ENCODE measurements at places on chromosomes 11 and 22. TPM values are rescaled to one million over a fixed set of nuclear protein-coding genes. Genes with fewer than 3 reads are reported as not detected.
A peak's percentile ranks its signal among the peaks of the same experiment; 100 is the strongest.

DNA sequence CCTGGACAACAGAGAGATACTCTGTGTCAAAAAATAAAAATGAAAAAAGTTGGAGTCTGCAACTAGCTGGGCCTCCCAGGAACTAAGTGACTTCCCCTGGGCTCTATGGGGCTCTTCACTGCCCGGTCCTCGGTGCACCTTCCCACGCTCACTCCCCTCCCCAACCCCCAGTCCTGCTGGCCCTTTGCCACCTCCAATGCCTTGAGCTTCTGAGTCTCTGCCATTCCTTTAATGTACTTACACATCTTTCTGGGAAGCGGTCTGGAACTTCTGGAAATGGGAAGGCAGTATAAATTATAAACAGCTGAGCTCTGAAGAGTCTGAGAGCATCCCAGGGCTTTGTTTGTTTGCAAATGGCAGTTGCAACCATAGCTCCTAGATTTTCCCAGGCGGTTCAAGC is 5.9 kb upstream of the BATF2 start:
- DNase-seq = no peak

DNA sequence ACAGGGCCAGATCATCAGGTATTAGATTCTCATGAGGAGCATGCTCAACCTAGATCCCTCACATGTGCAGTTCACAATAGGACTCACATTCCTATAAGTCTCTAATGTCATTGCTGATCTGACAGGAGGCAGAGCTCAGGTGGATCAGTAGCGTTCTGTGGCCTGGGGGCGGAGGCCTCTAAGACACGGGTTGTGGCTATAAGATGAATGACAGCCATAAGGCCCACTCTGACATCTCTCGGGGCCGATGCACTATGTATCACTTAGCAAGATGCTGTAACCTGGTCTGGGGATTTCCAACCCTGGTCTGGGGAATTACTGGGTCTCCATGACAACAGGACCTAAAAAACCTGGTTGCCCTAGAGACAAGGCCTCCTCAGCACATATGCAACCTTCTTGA is 932.7 kb downstream of the TBC1D22A start:
- no peak for DNase-seq

MS4A4E gene
- not detected for total RNA-seq

DNA sequence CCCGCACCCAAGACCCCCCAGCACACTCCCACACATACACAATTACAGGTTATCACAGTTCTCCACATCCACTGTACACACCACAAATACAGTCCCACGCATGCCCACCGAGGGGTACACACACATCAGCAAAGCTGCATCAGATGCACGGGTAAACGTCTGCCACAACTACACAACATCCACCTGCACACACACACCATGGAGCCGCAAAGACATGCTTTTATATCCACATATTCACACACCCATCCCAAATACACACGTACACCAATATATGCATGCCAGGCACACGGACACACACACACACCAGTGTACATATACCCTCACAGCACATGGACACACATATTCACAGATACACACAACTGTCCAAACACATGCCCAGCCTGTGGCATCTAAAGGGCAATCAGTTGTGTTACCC is 5.4 kb upstream of the KCNJ4 start:
- no peak for DNase-seq

PEX16 gene
- total RNA-seq = 43.5 TPM

GLB1L3 gene
- not detected for total RNA-seq

GRCh38 chr11:108994887-108995286 is 330.0 kb downstream of the DDX10 start:
- no peak for DNase-seq

GRCh38 chr11:65872586-65873317 is at the start of gene EFEMP2:
Gene EFEMP2 (minus strand): TSS chr11:65872800. CDS start chr11:65872354, 446 bp downstream.
- DNase-seq = no peak

DNA sequence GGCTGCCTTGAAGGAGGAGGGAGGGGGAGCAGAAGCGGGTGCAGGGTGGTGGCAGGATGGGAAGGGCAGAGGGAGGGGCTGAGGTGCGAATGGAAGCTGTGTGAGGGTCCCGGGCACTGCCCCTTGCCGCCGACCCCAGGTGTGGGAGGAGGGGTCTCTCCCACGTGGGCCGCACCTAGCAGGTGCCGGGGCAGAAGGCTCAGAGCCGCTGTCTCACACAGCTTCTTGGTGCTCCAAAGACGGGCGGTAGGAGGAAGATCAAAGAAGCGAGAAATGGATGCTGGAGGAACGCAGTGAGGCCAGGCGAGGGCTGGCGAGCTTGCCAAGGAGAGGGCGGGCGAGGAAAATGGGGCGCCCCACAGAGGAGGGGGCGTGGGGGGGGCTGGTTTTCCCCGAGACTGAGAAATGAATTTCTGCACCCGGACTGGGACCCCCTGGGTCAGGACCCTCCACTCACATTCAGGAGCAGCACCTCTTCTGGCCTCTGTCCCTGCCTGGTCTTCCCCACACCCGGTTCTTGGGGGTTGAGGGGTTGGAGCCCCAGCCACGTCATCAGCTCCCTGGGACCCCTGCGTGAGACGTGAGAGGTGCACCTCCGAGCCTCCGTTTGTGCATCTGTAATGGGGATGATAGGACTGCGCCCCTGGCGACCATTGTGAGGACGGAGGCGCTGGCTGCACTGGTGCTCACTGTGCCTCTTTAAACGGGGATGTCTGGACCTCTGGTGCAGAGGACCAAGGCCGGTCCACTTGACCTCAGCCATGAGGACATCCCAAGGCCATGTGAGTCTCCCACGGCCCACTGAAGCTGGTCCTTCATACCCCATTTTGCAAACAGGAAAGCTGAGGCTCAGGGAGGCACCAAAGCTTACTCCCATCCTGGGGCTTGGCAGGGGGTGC is 16.8 kb downstream of the LSP1 start:
- DNase-seq = no peak

DNA sequence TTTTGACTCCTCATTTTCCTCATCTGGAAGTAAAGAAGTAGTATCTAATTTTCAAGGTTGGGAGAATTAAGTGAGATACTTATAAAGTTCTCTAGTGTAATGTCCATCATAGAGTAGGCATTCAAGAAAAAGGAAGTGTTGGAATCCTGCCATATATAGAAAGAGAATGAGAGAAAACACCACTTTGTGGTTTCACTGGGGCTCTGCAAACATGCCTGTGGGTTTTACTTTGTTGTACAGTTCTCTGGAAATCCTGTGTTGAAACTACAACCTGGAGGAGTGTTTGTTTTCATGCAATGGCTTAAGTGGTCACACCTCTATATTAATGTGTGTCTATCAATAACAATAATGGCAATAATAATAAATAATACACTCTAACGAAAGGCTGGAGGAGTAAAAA is 741.7 kb downstream of the NELL1 start:
- DNase-seq = no peak

GTSE1 gene
- 26.4 TPM for total RNA-seq

GRCh38 chr11:129620237-129621104 is 195.2 kb upstream of the TMEM45B start:
- DNase-seq = peak; percentile 69

- peak; percentile 93 for DNase-seq
Measured at GRCh38 chr11:67629386-67630227, at the start of gene NUDT8. Gene NUDT8 (minus strand): TSS chr11:67629937. CDS start chr11:67629911, 26 bp downstream.

GRCh38 chr11:30509364-30509763 is 76.8 kb downstream of the MPPED2 start:
- DNase-seq = no peak

- DNase-seq = peak; percentile 28
Measured at GRCh38 chr22:27918341-27919221, 475 bp downstream of the PITPNB start.

DNA sequence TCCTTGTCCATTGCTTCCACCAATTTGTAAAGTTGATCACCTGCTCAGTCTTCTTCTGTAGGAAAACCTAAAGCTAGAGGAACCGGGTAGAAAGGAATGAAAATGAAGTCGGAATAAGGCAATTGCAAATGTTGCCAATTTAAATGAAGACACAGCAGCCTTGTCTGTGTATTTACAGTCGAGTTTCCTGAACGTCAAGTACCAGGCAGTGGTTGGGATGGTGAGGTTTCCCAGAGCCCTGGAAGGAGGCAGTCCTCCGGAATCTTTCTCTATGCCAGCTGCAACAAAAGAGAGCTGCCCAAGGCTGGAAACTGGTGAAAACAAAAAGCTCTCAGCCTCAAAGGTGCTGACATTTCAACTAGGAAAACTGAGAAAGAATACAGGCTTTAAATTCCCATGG is 17.7 kb downstream of the MAJIN start:
- no peak for DNase-seq

DNA sequence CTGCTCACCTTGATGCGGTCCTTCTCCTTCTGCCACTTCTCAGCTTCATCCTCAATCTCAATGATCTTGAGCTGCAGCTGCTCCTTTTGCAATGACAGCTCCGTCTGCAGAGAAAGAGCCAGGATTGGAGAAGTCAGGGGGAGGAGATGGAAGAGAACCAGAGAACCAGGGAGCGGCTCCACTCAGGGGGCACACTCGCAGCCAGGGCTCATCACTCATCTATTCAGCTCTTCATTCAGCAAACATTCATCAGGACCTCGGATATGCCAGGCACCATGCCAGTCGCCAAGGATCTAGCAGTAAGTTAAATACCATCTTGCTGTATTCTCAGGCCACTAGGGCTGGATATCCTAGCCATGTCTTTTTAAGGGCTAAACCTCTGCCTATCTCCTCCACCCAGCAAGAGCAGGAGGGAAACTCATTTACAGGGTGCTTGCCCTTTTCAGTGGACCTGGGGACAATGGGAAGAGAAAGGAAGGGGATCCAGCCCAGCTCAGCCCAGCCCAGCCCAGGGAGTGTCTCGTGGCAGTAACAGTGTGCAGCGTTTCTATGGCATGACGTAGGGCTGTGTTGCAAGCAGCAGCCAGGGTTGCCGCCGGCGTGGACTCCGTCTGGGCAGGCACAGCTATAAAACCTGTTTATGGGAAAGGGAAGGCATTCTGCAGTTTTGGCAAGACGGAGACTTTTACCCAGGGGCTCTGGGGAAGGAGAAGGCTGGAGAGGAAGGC is 9.4 kb downstream of the TRIM29 start:
- peak; percentile 90 for DNase-seq

DNA sequence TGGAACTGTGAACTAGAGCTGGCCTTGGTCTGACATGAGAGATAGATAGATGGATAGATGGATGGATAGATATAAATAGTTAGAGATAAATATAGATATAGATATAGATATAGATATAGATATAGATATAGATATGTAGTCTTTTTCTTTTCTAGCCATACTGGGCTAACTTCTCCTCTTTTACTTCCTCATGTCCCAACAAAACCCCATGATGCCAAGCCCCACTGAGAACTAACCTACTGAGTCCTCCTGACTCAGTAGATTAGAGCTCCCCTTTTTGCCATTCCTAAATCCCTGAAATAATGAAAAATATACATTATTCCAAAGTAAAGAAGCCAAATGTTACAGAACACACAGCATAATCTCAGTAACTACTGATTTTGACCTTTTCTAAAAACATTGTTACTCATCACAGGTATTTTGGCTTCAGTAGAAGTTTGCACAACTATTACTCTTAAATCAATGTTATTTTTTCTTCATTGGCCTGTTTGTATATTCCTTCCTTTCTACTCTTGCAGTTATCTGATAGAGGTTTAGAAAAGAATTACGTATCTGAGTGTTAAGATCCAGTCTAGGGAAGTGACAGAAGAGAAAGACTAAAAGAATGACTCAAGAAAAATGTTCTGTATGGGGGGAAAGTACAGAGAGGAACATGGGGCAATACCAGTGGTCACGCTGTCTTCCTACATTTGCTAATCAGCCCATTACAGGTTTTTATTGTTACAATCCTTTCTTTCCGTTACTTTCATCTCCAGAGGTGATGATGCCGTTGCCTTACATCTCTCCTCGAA is 6.0 kb upstream of the OR10D3 start:
- no peak for DNase-seq

DNA sequence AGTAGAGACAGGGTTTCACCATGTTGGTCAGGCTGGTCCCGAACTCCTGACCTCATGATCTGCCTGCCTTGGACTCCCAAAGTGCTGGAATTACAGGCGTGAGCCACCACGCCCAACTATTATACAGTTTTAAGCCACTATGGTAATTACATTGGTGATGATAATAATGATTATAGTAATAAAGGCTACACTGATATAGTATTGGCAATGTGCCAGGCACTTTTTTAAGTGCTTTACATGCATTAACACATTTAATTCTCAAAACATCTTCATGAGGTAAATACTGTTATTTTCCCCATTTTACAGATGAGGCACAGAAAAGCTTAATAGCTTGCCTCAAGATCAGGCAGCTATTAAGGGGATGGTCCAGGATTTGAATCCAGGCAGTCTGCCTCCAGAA is 222.5 kb downstream of the SOX6 start:
- no peak for DNase-seq

DNA sequence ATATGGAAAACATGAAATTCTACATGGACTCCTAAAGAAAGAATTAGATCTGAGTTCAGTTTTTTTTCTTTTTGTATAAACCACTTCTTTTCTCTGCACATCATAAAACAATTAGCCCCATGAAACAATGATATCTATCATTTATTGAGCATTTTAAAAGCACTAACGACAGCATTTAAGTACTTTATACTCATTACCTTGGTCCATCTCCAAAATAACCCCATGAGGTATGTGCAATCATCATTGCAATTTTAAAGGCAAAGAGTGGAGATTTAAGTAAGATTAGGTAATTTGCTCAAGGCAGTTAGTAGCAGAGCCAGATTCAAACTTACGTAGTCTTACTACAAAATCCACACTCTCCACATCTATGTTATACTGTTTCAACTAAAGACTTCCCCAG is 177.7 kb upstream of the RAG2 start:
- DNase-seq = no peak

- no peak for DNase-seq
Measured at GRCh38 chr11:118295199-118295598, 9.3 kb upstream of the CD3E start.

APOL5 gene
- total RNA-seq = not detected

DNA sequence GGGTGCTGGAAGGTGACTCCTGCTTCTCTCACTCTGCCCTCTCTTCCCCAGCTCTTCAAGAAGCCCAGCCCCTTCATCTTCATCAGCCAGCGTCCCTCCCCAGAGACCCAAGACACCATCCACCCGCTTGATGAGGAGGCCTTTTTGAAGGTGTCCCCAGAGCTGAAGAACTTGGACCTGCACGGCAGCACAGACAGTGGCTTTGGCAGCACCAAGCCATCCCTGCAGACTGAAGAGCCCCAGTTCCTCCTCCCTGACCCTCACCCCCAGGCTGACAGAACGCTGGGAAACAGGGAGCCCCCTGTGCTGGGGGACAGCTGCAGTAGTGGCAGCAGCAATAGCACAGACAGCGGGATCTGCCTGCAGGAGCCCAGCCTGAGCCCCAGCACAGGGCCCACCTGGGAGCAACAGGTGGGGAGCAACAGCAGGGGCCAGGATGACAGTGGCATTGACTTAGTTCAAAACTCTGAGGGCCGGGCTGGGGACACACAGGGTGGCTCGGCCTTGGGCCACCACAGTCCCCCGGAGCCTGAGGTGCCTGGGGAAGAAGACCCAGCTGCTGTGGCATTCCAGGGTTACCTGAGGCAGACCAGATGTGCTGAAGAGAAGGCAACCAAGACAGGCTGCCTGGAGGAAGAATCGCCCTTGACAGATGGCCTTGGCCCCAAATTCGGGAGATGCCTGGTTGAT is 12.6 kb downstream of the IL10RA start:
- DNase-seq = no peak

DNA sequence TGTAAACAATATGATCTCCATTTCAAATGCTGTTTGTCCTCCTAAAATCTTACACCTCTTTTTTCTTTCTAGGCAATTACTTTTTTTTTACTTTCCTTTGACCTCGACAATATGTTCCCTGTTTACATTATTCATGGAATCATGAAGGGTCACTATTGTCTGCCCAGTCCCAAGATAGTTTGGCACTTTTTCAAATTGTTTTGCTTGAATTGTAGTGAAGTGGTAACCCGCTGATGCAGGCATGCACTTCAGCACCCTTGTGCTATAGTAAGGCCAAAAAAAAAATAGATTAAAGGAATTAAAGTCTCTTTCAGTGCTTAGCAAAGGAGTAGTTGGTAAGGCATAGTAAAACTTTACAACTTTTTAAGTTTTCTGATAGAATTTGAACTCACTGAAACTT is 90.9 kb downstream of the PAX6 start:
- no peak for DNase-seq
